ENCODE measurements at places on chromosomes 5 and 9.

- no peak for DNase-seq
These were observed 21.8 kb upstream of the C9orf40 start for GRCh38 chr9:74974558-74974957.

- no peak for DNase-seq
These were observed 189.8 kb upstream of the MAP3K1 start for GRCh38 chr5:56625541-56625940.

DNA sequence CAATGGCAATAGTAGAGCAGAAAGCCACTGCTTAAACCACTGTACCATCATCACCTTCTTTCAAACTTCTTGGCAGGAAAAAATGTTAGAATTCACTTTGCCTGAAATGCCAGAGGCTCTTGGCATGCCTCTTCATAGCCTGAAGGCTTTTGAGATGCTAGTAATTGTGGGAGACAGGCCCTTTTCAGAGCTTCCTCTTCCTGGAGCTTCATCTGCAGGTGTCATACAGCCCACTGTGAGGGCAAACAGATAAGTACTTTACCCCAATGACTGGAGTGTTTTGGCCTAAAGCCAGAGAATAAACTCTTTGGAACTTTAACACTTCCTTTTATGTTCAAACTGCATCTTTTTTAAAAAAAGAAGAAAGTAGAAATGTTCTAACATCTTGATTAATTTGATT is 81.3 kb upstream of the TMEM171 start:
- peak; percentile 83 for DNase-seq

GRCh38 chr5:8418049-8418426 is 549.1 kb downstream of the MTRR start:
- no peak for DNase-seq

GRCh38 chr5:132641841-132642240 is 16.1 kb upstream of the IL13 start:
- DNase-seq = no peak

DNA sequence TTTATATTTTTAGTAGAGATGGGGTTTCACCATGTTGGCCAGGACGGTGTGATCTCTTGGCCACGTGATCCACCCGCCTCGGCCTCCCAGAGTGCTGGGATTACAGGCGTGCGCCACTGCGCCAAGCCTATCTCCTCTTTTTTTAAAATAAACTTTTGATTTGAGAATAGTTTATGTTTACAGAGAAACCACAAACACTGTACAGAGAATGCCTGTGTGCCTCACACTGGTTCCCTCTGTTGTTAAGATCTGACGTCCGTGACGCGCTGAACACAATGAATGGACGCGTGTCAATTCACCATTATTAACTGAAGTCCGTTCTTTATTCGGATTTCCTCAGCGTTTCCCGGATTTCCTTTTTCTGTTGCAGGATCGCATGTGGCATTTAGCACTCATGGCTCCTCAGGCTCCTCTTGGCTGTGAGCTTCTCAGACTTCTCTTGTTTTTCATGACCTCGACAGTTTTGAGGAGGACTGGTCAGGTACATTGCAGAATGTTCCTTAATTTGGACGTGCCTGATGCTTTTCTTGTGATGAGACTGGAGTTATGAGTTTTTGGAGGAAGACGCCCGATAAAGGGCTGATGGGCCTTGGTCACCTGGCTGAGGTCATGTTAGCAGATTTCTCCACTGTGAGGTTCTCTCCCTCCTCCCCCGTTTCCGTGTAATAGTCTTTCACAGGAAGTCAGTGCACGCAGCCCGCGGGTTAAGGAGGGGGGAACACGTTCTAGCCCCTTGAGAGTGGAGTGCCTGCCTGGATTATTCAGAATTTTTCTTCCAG is 69.6 kb downstream of the ANKRD33B start:
- no peak for DNase-seq

- DNase-seq = no peak
These were observed 733 bp downstream of the COL23A1 start for GRCh38 chr5:178589180-178590140.

GRCh38 chr9:98132806-98133631 is 14.0 kb upstream of the TRIM14 start:
- DNase-seq = no peak

- DNase-seq = no peak
These were observed 41.9 kb downstream of the MTRR start for GRCh38 chr5:7910738-7911428.

- DNase-seq = peak; percentile 33
These were observed 158.7 kb downstream of the NMUR2 start for GRCh38 chr5:152246401-152246800.

DNA sequence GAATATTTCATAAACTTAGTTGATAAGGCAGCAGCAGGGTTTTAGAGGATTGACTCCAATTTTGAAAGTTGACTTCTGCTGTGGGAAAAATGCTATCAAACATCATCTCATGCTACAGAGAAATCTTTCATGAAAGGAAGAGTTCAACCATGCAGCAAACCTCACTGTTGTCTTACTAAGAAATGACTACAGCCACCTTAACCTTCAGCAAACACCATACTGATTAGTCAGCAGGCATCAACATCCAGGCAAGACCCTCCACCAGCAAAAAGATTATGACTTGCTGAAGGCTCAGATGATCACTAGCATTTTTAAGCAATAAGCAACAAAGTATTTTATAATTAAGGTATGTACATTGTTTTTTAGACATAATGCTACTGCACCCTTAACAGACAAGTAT is 7.6 kb downstream of the TMEM174 start:
- no peak for DNase-seq

DNA sequence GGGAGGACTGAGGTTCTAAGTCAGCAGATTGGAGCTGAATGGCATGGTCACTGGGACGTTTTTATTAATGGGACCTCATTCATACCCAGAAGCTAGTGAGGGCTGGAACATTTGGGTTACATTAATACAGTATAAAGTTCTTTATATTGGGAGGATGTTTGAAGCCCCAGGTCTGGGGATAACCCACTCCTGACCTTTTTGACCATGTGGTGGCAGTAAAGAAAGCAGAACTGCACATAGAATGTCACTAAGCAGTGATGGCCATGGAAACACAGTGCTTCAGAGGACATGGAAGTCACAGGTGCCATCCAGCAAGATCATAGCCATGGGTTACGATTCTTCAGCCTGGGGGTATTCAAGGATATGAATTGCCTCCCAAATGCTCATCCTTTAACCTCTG is 176.0 kb downstream of the ATP10B start:
- no peak for DNase-seq

DNA sequence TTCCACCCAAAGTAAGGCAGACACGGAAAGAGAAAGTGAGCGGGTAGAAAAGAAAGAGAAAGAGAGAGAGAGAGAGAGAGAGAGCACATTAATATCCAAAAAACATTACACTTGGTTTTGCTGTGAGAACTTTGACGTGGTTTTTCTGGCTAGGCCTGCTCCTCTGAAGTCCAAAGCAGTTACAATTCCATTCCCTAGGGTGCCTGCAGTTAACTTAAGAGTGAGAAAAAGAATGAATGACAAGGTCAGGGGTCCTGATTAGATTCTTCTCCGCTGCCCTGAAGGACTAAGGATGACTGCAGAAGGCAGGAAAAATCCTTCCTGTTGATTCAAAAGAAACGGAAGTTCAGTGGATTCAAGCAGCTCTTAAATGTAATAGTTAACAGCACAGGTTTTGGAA is 589.8 kb downstream of the PRELID2 start:
- DNase-seq = no peak

DNA sequence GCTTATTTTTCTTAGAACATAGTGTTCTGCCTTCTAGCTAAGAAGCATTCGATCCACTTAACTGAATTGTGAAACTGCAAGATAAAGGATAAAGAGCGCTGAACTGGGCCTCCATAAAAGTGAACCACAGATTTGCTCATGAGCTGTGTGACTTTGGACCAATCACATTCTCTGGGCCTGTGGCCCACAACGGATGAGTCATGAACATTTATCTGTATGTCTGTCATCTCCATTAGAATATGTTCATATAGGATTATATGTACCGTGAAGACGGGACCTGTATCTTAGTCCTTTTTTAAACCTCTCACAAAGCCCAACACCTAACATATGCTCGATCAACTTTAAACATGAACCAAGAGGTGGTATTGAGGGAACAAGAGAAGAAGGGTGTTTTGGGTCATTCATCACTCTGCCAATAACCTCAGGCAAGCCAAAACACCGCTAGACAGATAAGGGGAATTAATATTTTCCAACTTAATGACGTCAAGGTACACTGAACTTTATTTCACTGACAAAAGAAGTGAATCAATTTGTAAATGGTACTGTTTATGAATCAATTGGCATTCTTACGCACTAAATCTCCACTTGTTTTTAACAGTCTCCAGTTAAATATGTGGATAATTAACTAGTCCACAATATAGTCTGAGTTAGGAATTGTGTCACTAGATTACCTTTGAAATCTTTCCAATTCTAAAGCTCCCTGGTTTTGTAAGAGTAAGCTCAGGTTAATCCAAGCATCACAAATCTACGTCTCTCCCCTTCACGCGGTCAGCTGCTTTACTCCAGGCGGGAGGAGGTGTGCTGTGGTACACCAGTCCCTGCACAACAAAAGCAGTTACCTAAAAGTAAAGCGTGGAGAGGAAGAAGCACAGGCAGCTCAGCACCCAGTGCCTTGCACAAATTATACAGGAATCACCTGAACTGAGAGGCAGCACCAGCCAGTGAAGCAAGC is 1.6 kb downstream of the TMEM245 start:
- DNase-seq = no peak

DNA sequence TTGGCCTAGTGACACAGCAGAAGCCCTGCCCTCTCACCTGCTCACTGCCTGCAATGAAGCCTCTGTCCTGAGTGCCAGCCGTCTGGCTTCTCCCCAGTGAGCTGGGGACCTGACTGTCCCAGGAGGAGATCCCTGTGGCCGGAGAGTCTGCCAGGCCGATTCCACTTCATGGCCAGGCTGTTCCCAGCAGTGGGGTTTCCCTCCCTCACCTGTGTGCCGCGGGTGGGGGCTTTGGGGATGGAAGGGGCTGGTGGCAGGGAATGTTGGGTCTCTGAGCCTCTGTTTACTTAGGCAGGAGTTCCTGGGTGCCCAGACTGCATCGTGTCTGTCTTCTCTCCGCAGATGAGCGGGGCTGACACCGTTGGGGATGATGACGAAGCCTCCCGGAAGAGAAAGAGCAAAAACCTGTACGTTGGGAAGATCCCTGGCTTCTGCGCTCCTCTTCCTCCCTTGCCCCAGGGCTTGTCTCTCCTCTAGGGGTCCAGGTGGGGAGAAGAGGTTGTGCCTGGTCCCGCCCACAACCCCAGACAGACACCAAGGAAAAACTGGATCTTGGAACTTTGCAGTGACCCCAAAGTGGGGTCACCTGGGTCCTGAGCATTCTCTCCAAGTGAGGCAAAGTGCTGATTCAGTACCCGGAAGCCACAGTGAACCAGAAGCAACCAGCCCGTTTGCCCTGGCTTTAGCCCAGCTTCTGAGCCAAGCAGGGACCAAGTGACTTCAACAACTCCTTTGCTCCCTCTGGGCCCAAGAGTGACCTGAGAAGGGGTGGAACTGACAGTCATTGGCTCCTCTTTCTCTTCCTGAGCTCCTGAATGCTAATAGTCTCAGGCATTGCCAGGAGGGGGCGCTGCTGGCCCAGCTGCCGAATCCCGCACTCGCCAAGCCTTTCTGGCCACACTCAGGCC is 127.7 kb downstream of the RGS3 start:
- peak; percentile 82 for DNase-seq

DNA sequence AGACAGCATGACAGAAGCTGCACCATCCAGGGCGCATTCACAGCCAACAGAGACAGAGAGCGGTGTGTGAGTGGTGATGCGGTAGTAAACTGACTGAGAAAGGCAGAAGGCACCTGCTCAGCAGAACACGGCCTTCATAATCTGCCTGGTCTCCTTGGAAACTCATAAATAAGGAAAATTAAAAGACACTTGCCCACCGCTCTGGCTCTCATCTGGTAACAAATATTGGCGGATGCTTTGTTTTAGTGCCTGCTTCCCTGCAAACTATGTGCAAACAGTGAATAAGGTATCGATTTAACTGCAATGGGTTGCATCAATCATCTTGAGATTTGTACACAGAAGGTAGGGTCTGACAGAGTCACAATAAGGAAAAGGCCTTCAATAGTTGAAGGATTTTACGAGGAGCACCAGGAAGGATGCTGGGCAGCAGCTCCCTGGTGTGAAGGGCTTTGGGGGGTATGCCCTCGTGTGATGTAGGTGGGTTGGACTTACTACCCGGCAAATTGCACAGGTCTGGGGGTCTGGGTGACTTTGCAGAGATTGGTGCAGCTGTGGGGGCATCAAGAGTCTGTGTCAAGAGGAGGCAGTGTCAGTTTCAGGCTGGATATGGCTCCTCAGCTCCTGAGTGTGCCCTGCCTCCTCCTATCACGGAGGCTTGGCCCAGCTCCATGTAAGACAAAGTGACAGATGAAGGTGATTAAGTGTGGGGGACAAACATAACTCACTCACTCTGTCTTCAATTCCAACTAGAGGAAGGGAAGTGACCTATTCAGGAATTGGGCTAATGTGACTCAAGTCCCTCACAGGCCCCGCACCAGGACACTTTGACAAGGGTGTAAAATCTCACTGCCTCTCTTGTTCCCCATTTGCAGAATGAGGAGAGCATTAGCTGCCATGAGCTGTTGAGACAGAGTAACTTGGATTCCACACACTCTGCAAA is 166.7 kb downstream of the ICE1 start:
- DNase-seq = no peak

GRCh38 chr5:95840956-95841705 is 18.6 kb upstream of the GLRX start:
- DNase-seq = no peak

- DNase-seq = peak; percentile 52
These were observed 80.5 kb upstream of the EPB41L4B start for GRCh38 chr9:109401169-109401989.
